ENCODE measurements at places on chromosomes 4 and X.
A peak's percentile ranks its signal among the peaks of the same experiment; 100 is the strongest.

GRCh38 chrX:13533726-13534125 is 35.7 kb upstream of the EGFL6 start:
- DNase-seq: no peak

DNA sequence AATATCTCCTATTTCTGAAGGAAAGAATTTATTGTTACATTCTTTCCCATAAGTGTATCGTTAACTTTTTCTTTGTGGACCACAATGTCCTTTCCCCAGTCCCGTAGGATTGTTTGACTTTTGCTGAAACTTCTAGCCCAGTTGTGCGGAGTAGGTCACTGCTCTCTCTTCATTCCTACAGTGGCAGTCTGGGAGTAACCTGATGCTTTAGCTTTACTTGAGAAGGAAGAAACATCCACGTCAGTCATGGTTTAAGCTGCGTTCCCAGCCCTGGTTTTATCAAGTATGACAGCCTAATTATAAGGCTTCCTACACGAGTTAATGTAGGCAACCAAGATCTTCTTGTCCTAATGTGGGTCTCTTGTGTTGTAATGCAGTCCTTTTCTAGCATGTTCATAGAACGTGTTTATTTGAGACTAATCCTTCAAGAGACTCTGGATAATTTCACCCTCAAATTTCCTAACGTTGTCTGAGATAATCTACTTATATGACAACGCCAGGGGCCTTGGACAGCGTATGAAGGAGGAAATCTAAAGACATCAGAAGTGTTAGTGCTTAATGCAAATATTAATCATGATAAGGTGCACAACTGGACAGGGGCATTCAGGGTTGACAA is 40.8 kb upstream of the GRPR start:
- no peak for DNase-seq

DNA sequence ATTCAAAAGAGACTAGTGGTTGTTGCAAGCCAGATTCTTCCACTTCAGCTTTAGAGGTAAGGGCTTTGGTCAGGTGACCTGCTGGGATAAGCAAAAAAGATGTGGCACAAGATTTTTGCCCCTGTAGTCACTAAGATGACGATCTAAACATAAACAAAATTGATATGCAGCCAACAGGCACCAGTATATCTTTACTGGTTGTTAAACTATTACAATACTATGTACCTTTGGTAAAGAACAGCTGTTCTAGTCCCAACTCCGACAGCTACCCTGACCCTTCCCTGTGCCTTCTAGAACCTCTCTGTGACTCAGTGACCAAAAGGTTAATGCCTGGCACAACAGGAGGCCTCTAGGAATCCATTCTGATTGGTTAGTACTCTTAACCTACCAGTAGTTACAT is 59.6 kb downstream of the MGST2 start:
- no peak for DNase-seq

- peak; percentile 60 for DNase-seq
These were observed 568 bp downstream of the NIPAL1 start for GRCh38 chr4:48017108-48017571.

DNA sequence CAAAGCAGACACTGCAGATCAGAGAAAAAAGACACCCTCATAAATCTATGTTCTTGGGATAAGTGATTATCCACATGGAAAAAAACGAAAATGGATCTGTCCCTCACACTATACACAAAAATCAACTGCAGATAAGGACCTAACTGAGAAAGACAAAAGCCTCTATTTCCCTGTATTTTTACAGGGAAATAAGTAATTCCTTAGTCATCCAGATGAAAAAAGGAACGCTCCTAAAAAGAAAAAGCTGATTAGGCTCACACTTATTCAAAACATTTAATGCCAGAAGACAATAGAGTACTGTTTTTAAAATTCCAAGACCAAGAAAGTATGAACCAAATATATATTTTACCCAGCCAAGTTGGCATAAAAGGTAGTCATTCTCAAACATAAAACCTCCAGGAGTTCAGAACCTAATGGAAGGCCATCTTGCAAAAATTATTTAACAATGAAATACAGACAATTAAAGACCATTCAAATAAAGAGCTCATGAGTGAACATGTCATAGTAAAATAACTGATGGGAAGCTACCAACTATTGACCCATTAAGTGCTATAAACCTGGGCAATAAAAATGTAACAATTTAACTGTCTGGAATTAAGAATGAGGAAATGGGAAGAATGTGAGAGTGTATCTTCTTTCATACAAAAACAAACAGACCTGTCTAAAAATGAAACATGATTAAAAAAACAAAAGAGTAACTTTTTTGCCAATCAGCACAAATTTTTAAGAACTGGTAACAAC is 20.4 kb downstream of the PAPSS1 start:
- no peak for DNase-seq

DNA sequence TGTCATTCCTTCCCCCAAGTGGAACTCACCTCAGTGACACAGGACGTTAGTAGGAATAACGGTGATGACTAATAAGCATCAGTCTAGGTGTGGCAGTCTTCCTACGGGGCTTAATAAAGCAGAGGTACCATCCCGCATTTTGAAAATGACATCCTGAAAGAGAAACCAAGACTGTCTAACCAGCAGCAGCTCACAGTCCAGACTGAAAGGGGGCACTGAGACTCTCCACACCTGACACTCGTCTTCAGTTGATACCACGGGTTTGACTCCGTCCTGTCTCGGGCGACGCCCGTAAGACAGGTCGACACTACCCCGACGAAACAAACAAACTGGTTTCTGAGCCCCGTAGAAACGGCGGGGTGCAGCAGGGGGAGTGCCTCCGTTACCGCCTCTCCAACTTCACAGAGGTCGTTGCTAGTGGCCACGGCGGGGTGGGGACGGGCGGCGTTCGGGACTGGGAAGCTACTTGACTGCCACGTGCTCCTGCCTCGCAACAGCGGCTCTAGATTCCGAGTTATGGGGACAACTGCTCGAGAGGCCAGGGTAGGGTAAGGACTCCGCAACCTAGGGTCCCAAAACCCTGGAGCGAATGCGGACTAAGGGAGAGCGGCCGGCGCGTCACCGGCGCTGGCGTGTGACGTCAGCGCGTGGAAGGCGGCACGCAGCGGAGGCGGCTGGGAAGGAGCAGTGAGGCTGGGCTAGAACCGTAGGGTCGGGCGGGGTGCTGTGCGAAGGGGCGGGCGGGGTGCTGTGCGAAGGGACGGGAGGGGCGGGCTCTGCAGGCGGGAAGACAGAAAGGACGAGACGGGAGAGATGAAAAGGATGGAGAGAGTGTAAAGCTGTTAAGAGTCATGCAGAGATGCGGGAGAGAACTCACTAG is at the start of gene NEK1:
NEK1 (minus strand) TSS at position 593 of the 880 bp plus-strand sequence. CDS start 9,953 bp downstream, outside the sequence.
- DNase-seq: peak; percentile 88

GRCh38 chrX:23366914-23367313 is 32.3 kb downstream of the PTCHD1 start:
- no peak for DNase-seq

DNA sequence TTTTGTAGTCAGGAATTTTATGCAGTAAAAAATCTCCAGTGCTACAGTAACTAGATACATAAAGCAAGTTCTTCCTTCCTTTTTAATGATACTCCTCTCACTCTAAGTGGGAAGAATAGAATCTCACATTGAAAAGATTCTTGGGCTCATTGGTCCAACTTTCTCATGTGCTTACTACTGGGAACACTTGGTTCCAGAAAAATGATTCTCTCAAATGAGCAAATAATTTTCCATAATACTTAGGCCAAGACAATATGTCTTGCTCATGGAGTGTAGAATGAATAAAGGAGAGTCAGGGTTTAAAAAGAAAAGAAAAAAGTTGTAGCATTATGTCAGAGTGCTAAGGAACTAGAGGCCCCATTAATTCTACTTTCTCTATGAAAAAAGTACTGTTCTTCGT is 197.8 kb downstream of the RASL11B start:
- DNase-seq: no peak

DNA sequence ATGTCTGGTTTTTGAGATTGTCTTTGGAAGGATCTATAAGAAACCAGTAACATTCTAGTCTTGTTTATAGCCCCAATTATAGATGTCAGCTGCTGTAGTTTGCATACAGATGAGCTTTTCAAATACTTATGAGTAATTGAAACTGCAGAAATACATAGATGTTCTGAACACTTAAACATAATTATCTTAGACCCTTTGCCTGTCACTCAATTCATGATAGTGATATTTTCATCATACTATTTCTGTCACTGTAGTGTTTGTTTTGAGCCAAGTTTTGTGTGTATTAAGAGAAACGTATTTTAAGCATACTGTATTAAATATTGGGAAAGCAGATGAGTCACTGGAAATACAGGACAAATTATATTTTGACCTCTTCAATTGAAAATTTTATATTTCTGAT is 69.8 kb upstream of the SMARCA5 start:
- DNase-seq: no peak

Data from stimulated activated CD4-positive, alpha-beta T cell treated with anti-CD3 and anti-CD28 coated beads, Interleukin-4, amount 100 ng/mL, for 24 hours (primary cell).